ENCODE measurements at places on chromosomes 5 and 9.

- no peak for DNase-seq
Measured at GRCh38 chr5:10678244-10678643, 82.8 kb downstream of the DAP start.

DNA sequence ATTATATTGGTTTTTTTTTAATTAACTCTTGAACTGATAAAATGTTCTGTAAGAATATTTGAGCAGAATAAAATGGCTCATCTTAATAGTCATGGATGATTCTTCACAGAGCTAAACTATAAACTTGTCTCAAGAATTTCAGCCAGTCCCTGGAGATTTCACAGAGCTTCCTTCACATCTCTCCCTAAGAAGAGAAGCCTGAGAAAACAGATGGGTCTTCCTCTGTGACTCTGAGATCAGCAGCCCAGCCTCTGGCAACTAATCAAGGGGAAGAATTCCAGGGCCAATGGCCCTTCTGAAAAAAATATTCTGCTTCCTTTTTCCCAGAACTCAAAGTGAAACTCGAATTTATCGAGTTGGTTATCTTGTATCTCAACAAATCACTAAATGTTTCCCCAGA, 122.2 kb upstream of the ITGA1 start:
- DNase-seq: no peak

- peak; percentile 26 for DNase-seq
Measured at GRCh38 chr5:111345731-111346130, 121.5 kb downstream of the CAMK4 start.

- no peak for DNase-seq
Measured at GRCh38 chr5:130550562-130550928, 614.5 kb downstream of the HINT1 start.

DNA sequence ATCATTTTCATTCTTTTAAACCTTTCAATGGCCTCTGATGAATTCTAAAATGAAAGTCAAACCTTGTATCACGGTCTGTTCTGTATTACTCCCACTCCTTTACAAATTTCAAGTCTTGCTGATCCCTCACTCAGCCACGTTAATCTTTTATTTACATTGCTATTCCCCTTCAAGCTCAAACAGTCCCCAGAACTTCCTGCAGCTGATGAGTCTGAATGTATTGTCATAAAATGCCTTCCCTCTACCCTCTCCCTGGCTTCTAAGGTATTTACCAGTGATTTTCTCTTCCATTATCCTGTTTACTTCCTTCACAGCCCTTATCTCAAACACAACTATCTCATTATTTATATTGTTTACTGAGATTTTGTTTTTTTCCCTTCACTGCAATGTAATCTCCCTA, 562.3 kb upstream of the C9orf72 start:
- DNase-seq: no peak

- no peak for DNase-seq
Measured at GRCh38 chr5:119357270-119357669, 1.5 kb downstream of the TNFAIP8 start.

GRCh38 chr5:134026521-134027287, 21.9 kb upstream of the VDAC1 start:
- DNase-seq: peak; percentile 46

DNA sequence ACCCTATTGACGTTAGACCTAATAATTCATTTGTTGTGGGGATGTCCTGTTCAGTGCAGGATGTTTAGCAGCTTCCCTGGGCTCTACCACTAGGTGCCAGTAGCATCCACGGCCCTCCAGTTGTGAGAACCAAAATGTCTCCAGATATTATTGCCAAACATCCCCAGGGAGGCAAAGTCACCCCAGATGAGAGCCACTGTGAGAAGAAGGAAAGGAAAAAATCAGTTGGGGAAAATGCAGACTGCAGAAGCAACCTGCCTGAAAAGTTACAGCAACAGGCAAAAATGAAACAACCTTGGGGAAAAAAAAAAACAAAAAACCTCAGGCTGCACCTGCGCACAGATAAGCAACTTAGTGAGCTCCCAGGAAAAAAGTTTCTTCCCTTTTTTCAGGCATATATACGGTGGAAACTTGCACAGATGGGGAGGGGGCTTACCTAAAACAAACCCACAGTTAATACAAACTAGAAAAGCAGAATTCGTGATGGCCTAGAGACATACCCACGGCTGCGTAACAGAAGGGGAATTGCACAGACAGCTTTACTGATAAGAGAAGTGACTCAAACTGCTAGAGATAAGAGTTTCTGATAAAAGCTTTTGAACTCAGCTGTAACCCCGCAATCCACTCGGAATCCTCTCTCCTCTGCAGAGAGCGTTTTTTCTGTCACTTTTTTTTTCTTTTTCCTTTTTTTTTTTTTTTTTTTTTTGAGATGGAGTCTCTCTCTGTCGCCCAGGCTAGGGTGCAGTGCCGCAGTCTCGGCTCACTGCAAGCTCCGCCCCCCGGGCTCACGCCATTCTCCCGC, 29.8 kb upstream of the FBP1 start:
- DNase-seq: peak; percentile 44

DNA sequence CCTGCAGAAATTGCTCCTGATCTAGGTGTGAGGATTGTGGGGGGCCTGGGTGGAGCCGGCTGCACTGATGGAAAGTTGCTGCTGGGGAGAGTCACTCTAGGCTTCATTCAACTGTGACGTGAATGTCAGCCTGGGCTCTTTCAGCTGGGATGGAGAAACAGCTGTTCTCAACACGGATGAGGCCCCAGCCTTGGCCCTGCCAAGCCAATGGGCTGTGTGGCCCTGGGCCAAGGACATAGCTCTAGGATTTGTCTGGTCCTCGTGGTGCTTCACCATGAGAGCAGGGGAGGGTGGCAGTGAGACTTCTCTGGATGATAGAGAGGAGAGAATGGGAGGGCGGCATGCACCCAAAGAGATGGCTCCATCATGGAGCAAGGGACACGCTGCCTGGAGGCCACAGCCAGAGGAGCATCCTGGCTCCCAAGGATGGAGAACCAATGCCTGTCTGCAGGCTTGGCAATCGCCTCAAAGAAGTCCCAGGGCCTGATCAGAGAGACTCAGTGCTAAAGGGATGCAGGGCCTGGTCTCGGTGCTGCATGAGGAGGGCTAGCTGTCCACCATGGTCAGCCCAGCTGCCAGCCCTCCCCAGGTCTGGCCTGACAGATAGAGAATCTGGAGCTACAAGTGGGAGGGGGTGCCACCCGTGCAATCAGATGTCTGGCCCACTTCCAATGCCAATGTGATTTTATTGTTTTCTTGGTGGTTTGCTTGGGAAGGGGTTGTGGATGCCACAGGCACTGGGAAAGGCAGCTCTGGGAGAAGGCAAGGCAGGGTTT, 141.0 kb downstream of the GADD45G start:
- no peak for DNase-seq

DNA sequence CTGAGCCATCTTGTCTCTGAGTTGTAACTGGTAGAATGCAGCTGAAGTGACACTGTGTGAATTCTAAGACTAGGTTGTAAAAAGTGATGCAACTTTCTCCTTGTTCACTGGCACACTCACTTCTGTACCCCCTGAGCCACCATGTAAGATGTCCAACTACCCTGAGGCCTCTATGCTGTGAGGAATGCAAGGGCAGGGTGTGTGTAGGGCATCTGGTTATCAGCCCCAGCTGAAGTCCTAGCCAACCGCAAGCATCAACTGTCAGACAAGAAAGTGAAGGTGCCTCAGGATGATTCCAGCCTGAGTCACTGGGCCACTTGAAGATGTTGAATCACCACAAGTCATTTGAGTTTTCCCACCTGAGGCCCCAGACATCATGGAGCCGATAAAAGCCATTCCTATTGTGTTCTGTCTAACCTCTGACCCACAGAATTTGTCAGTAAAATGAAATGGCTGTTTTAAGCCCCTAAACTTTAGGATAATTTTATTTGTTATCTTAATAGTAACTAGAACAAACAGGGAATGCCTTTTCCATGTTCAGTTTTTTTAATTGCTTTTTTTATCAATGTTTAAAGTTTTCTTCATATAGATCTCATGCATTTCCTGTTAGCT, 18.7 kb upstream of the RHOBTB3 start:
- DNase-seq: no peak

GRCh38 chr5:43207601-43208000, 15.6 kb downstream of the NIM1K start:
- DNase-seq: no peak

GRCh38 chr5:32909207-32909606, 198.1 kb downstream of the NPR3 start:
- DNase-seq: no peak

- DNase-seq: no peak
Measured at GRCh38 chr5:34043099-34043876, at the start of gene C1QTNF3. TSS of gene C1QTNF3 (minus strand) at chr5:34043213. CDS start at chr5:34043125, 88 bp downstream.

DNA sequence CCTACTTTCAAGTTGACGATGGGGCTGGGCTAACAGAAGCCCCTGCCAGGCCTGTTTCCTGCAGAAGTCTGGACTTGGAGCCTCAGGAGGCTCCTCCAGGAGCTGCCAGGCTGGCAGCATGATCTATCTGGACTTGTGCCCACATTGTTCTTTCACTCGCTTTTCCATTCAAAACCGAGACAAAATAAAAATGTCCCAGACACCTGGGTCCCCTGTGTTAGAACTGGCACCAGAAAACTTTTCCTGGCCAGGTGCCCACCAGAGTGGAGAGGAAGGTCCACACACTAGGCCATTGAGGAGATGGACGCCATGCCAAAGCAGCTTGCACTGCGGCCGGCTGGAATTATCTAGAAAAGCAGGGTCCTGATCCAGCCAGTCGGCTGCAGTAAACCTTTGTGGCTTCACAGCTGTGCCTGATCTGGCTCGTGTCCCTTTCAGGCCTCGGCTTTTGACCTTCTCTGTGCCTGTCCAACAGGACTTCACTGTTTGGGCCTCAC, 78.2 kb downstream of the GCNT1 start:
- DNase-seq: no peak

GRCh38 chr5:177276886-177277285, 26.6 kb downstream of the RAB24 start:
- no peak for DNase-seq

GRCh38 chr5:82595113-82595512, 317.0 kb upstream of the RPS23 start:
- no peak for DNase-seq

- DNase-seq: no peak
Measured at GRCh38 chr9:15529566-15530324, 19.0 kb upstream of the PSIP1 start.

DNA sequence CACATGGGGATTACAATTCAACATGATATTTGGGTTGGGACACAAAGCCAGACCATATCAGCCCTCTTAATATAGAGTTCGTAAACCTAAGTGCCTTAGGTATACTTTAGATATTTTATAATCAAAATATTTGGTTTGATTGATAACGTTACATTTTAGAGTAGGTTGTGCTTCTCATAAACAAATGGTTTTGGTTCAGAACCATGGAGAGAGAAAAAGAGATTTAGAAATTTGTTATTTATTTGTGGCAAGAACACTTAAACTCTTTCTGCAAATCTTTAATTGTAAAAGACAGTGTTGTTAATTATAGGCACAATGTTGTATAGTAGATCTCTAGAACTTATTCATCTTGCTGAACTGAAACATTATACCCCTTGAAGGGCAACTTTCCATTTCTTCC, 298.8 kb downstream of the TENT4A start:
- no peak for DNase-seq

- DNase-seq: no peak
Measured at GRCh38 chr9:110015759-110016158, 192.2 kb downstream of the C9orf152 start.
